ENCODE measurements at places on chromosomes 11 and 22.

GRCh38 chr22:39242595-39243438, 2.0 kb downstream of the PDGFB start:
- DNase-seq, result peak; percentile 55

DNA sequence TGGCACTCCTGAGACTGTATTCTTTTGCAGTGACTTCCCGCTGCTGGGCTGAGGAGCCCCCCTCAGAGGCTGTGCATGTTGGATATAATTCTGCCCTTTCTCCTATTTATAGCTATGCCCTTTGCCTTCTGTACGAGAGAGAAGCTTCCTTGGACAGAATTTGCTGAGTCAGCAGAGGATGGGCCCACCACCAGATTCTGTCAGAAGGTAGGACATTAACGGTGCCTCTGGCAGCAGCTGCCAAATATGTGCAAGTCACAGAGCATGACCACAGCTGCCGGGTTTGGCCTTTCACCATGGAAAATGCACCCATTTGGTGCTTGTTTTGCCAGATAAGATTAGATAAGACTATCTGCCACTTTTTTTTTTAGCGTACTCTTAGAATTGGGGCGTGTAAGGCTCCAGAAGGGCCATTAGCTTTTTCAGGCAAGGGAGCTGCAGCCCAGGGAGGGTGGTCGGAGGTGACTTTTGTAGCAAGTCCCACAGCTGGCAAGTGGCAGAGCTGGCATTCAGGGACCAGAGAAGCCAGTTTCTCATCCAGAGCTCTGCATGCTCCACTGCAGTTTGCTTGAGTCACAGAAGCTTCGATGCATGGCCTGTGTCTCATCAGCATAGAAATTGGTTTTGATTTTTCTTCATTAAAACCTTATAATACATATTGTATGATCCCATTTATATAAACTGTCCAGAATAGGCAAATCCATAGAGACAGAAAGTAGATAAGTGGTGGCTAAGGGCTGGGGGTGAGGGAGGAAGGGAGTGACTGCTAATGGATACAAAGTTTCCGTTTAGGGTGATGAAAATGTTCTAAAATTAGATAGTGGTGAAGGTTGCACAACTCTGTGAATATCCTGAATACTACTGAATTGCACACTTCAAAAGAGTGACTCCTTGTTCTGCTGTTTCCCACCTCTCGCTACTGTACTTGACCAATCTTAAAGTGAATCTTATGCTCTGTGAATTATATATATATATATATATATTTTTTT, 15.8 kb downstream of the UPB1 start:
- DNase-seq, result no peak

GRCh38 chr11:105673089-105673488, 63.2 kb downstream of the GRIA4 start:
- peak; percentile 25 for DNase-seq

GRCh38 chr11:73296501-73297230, 11.4 kb upstream of the ARHGEF17 start:
- DNase-seq, result no peak

GRCh38 chr11:81585390-81585933, 1148.2 kb downstream of the FAM181B start:
- DNase-seq, result no peak

GRCh38 chr11:12827929-12828812, 153.9 kb downstream of the TEAD1 start:
- DNase-seq, result peak; percentile 66

DNA sequence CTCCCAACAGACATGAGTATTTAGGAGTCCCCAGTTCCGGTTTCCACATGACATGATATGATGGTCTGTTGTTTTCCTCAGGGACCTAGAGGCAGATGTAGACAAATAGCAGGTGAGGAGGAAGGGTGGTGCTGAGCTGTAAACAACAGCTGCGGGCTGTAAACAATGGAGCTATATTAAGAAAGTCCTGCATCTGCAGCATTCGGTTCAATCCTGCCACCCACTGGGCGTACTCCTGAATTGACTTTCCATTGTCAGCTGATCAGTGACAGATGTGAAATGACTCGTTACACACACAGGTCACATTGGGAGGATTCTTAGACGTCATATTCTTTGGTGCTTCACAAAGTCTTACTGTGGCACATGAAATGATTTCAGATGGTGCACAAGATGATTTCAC, 26.8 kb upstream of the RAG1 start:
- DNase-seq, result peak; percentile 52

DNA sequence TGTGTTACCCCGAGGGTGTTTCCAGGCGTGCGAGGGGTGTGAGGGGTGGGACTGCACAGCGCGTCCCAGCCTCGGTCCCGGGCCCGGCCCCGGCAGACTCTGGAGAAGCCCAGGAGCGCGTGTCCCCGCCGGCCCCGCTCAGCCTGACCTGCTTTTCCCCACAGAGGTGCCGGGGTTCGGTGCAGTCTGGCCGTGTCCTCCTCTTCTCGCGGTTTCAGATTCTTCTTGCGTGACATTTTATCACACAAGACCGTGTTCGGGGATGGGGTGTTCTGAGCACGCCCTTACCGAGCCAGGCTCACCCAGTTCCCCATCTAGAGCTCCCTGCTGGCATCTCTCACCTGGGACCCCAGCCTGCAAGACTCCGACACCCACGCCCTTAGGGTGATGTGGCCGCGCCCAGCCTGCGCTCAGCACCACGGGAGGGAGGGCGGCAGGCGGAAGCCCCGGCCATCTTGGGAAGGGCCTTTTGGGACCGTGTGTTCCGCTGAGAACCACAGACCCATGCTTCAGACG, 775.6 kb downstream of the BRD1 start:
- DNase-seq, result peak; percentile 78

GRCh38 chr22:26592421-26592891, 2.5 kb upstream of the TPST2 start:
- DNase-seq, result no peak

- no peak for DNase-seq
Observed at GRCh38 chr11:2592559-2593392, 107.0 kb downstream of the KCNQ1OT1 start.

DNA sequence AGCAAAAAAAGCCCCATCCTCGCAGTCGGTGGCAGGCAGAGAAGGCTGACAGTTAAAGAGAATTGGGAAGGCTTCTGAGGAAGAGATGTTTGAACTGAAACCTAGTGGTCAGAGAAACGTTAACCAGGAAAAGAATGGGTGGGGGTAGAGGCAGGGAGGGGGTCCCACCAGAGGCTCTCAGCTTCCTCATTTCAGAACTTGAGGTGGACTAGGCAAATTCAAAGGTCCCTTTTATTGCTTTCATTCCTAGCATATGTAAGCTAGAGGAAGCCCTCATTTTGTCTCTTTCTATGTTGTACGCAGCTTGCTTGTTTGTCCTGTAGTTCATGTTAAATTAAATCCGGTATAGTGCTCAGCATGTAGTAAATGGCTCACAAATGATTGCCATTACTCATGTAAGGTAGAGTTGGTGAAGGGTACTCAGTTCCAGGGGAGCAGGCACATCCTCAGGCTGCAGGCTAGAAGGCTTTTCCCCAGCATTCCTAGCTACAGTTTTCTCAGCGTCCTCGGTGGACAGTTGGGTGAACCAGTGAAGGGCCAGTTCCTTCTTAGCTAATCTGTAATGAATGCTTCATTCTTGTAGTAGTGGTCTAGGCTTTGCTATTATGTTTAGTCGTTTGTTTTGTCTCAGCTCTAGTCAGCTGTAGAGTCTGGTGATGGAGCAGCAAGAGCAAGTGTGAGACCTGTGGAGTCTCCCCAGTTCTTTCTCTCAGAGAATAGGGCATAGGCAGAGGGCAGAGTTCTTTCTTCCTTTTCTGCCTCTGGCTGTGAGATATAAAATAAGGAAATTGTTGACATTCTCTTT, 58.6 kb downstream of the UVRAG start:
- no peak for DNase-seq

GRCh38 chr11:16804104-16804947, 65.9 kb downstream of the C11orf58 start:
- no peak for DNase-seq

DNA sequence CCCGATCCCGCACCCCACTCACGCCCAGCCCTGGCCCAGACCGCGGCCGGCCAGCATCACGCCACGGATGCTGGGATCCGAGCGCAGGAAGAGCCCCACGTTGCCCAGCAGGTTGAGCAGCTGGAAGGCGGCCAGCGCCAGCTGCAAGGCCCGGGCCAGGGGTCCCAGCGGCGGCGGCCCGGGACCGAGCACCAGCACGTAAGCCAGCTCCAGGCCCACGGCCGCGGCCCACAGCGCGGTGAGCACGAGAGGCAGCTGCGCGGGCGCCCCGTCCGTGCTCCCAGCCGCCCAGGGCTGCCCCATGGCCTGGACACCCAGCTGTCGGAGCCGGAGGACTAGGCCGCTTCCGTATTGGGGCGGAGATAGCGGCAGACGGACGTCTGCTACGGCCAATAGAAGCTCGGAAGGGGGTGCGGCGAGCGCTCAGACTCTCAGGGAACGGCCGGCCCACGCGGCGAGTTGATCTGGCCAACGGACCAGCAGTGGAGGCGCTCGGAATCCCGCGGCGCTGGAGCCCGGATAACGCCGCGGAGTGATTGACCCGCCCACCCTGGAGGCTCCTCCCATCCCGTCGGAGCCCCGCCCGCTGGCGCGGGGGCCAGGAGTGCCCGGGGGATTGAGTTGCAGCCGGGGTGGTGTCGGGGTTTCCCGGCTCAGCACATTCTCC, at the start of gene ZDHHC24:
Gene ZDHHC24 (minus strand): TSS at position 348 of the 667 bp plus-strand sequence. CDS start 45 bp downstream, at position 303.
- DNase-seq, result peak; percentile 97

- no peak for DNase-seq
Observed at GRCh38 chr11:117396970-117397369, 69.3 kb downstream of the CEP164 start.

DNA sequence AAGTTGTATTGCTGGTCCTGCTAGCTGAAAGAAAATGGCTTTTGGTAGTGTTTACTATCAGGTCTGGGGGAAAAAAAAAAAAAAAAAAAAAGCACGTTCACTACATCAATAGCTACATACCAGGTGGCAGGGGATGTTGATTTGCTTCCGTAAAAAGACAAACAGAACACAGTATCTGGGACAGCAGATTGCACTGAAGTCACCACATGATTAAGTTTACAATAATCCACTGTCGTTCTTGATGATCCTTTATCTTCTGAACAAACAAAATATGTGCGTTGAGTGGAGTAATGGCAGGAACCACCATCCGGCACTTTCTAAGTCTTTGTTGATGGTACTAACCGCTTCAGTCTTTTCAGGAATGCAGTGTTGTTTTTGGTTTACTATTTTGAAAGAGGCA, 48.7 kb downstream of the DDX6 start:
- no peak for DNase-seq

- DNase-seq, result no peak
Observed at GRCh38 chr11:124876818-124877630, 11.8 kb downstream of the ROBO3 start.

GRCh38 chr11:85029964-85030363, 597.2 kb downstream of the DLG2 start:
- DNase-seq, result no peak

- DNase-seq, result no peak
Observed at GRCh38 chr22:39254789-39255298, 10.1 kb upstream of the PDGFB start.

- DNase-seq, result no peak
Observed at GRCh38 chr11:129694966-129695365, 120.7 kb upstream of the TMEM45B start.

DNA sequence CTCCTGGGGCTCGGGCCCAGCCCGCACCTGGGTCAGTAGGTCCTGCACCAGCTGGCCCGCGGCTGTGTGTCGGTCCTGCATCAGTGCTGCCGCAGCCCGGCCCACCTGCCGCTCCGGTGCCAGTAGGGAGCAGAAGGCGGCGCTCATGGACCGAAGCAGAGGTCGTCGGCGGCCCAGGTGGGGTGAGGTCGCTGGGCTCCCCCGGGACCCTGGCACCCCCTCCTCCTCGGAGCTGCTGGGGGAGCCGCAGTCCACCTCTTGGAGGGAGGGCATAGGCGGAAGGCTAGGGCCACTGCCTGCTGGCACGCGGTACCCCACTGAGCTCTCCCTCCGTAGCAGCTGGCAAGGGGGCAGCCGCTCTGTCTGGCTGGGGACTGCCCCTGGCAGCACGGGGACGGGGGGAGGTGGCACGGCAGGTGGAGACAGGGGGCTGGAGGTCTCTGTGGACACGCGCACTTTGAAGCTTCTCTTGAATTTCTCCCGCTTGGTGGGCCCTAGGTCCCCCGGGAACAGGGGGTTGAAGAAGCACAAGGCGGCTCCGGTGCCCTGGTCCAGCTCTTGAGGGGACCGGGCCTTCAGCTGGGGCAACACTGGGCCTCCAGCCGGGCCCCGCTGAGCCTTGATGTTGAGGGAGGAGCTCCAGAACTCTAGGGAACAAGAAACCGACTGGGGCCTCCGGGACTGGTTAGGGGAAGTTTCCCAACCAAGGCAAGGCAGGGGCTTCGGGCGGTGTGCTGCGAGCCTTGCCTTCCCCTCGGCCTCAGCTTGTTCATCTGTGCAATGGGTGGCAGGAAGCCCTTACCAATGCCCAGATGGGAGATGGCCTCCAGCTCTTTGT, 1.4 kb downstream of the RIN1 start:
- DNase-seq, result no peak

DNA sequence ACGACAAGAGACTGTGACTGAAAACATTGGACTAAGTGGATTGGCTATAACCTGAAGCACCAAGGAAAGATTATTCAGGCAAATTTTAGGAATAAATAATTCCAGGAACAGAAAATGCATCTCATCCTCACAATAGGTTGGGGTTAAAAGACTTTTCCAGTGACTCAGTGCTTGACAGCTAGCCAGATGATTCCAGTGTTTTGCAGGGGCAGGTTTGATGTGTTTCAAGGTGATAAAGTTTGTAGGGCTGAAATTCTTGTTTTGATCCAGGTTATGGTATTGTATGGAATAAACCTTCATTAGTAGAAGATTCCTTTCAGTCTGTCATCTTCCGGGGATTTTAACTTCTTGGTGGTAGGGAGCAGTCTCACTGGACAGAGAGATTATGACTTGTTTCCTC, 2.3 kb downstream of the EXT2 start:
- no peak for DNase-seq

- peak; percentile 6 for DNase-seq
Observed at GRCh38 chr22:40922484-40923303, 28.5 kb upstream of the RBX1 start.

- DNase-seq, result peak; percentile 33
Observed at GRCh38 chr11:102666331-102666957, 39.1 kb downstream of the MMP27 start.

GRCh38 chr11:131674051-131674755, 303.8 kb downstream of the NTM start:
- peak; percentile 93 for DNase-seq

GRCh38 chr11:46533396-46534100, 60.3 kb downstream of the AMBRA1 start:
- no peak for DNase-seq

GRCh38 chr11:27357250-27357649, 5.8 kb downstream of the CCDC34 start:
- DNase-seq, result no peak

GRCh38 chr22:24142241-24142640, 39.0 kb upstream of the SUSD2 start:
- peak; percentile 34 for DNase-seq

GRCh38 chr11:70364178-70364577, 34.2 kb upstream of the CTTN start:
- no peak for DNase-seq

Measured in ELF-1 (cell line).